Renal pelvis (tissue), 12 donors: ENCODE measurements at places on chromosomes 3 and 15. TPM values are rescaled to one million over a fixed set of nuclear protein-coding genes. Genes with fewer than 3 reads are reported as not detected.

GRCh38 chr3:98058244-98058960 lies 23.3 kb upstream of the GABRR3 start:
- no peak for DNase-seq

GRCh38 chr3:127418560-127419147 lies 130.8 kb upstream of the PRR20G start:
- no peak for DNase-seq

DNA sequence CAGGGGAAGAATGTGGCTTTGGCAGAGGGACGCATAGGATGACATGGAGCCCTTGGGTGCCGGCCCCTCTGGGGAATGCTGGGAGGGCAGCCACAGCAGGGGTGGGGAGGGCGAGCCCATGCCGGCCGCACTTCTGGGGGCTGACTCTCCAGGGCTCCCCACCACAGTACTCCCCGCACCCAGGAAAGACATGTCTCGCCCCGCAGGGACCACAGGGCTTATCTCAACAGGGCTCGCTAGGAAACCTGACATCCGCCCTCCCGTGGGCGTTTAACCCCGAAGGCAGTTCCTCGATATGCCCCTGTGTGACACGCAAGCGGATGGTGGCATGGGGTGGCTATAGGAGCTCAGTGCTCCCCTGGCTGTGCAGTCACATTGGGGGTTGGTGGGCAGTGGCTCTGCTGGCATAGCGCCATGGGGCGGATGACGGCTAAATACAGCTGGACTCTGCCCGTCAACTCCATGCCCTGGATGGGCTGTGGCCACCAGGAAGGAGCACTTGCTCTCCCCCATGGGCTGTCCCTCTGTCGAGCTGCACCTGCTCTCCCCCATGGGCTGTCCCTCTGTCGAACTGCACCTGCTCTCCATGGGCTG lies 141.4 kb downstream of the ADAMTS17 start:
- no peak for DNase-seq

TM4SF1 gene
- 66.7 TPM for polyA plus RNA-seq

SCAPER gene
- polyA plus RNA-seq, result 28.2 TPM

- no peak for DNase-seq
Measured at GRCh38 chr3:72568083-72568482, 280.2 kb downstream of the SHQ1 start.

- no peak for DNase-seq
Measured at GRCh38 chr3:150372722-150373121, 35.4 kb upstream of the TSC22D2 start.

GRCh38 chr3:104635872-104636580 lies 730.7 kb upstream of the ALCAM start:
- DNase-seq, result no peak

DNA sequence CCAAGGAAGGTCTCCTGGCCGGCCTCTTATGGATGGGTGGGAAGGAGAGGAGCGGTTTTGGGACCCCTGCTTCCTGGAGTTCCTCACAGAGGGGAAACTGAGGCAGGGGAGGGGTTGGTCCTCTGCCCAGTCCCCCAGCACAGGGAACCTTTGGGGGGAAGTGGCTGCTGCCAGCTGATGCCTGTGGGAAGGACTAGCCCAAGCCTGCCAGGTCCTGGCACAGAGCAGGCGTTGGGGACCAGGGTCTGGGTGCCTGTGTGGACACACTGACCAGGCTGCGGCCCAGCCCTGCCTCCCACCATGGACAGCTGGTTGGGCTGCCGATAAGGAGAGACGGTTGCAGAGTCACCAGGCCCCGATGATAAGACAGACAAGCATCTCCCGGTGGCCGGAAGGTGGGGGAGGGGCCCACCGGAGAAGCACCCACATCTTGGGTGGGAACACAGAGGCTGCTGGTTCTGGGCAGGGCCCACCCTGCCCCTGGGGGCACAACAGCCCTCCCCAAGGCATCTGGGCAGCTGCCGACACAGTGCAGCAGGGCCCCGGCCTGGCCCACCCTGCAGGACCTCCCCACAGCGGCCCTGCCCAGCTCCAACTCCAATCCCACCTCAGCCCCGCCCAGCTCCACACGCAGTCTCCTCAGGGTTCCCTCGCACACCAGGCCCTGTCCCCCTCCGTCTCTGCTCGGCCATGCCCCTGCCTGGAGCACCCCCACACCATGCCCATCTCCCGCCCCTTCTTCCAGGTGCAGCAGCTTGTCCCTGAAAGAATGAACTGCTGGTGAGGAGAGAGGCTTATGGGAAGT lies 50.7 kb downstream of the DNAJB8 start:
- no peak for DNase-seq

CLDN1 gene
- polyA plus RNA-seq, result 44.8 TPM

DNA sequence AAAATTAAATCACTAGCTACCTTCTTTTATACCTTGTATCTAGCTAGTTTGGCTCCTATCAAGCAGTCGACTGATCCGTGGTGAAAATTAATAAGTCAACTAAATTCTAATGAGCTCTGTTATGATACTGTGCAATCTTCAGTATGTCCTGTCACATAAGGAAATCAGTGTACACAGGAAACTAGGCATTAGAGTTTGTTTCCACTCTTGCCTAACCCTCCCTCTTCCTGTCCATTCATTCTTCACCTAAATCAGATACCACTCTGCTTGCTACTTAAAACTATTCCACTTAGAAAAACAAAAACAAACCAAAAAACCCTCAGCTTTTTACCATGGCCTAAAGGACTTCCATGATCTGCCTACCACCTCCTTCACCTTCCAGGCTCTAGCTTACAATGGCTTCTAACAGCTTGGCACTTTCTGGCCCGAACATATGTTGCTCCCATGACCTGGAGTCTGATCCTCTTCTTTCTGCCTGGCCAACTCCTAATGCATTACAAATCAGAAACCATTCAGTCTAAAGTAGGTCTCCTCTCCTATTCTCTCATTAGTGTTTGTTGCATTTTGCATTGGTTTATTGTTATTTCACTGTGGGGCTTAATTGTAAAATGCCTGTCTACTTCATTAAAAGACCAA lies 7.9 kb downstream of the RFC4 start:
- DNase-seq, result no peak

WDR72 gene
- polyA plus RNA-seq, result 73.1 TPM

DNA sequence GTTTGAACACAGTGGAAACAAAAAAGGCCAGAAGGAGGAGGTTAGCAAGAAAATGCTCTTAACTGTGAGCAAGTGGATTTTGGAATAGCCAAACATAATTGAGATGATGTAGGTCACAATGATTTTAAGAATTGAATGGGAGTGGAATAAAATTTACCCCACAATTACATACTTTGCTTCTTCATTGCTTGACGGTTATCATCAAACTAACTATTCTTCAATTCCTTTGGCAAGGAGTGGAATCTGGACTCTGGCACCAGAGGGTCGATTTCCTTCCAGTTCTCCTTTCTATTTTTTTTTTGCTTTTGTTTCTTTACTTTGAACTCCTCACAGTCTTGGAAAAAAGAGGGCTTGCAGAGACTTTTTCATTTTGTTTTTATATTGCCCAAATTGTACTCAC lies 634.5 kb upstream of the TGFBR2 start:
- no peak for DNase-seq

DNA sequence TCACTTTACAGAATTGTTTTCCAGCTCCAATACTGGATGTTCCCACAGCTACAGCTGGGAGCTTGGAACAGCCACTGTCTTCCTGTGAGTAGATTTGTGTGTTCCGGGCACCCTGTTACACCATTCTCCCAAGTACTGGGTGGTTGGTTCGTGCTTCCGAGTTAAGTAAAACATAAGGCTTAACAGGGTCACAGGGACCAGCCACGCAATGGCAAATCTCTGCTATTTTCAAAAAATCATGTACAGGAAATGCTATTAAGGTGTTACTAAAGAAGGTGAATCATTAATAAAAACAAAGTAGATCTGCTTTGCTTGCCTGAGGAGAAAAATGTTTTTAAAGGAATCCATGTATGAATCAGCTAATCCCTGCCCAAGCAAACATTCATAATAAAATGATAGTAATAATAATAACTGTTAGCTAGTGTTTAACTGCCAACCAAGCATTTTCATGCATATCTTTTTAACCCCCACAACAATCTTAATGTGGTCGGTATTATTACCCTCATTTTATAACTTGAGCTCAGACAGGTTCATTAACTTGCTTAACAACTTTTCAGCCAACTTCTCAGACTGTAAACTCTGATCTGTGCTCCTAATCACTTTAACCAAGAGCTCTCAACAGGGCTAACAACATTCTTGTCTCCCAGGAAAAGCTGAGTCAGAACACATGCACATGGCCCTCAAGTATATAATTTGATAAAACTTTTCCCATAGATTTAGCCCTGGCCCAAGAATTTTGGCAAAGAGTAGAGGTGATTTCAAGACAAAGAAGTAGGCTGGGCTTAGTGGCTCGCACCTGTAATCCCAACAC lies 2.7 kb upstream of the C2CD4A start:
- DNase-seq, result no peak

DNA sequence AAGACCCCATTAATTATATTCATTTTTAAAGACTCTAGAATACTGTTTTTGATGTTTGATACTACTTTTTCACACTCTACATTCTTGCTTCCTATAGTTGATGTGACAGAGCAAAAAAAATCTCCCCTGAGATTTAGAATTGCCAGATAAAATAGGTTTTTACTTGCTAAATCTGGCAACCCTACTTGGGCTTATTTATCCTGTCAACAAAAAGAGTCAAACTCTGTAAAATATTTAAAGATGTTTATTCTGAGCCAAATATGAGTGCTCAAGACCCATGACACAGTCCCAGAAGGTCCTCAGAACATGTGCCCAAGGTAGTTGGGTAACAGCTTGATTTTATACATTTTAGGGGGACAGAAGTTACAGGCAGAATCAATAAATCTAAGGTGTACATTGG lies 72.3 kb downstream of the DAPK2 start:
- no peak for DNase-seq

DNA sequence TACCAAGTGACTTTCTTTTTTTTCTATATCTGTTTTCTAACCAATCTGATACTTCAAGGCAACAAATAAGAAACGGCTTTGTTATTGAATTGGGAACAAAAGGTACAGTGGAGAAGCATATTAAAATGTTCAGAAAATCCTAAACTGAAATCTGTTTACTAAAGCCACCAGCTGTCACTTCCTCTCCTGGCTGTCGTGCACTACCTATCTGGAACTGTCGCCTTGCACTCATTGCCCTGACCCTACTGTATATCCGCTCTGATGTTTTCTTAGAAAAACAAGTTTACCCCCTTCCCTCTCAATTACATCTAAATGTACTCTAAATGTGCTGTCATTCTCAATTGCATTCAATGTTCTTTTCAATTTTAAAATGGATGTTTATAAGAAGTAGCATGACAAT lies 439.8 kb upstream of the ARRDC4 start:
- no peak for DNase-seq

SCN11A gene
- 1.6 TPM for polyA plus RNA-seq

- no peak for DNase-seq
Measured at GRCh38 chr3:170077361-170077760, 39.6 kb downstream of the GPR160 start.

- DNase-seq, result no peak
Measured at GRCh38 chr3:80192936-80193335, 425.1 kb upstream of the ROBO1 start.

STARD5 gene
- 4.9 TPM for polyA plus RNA-seq

- no peak for DNase-seq
Measured at GRCh38 chr3:150376001-150376848, 31.9 kb upstream of the TSC22D2 start.

SMARCC1 gene
- 125 TPM for polyA plus RNA-seq

DNA sequence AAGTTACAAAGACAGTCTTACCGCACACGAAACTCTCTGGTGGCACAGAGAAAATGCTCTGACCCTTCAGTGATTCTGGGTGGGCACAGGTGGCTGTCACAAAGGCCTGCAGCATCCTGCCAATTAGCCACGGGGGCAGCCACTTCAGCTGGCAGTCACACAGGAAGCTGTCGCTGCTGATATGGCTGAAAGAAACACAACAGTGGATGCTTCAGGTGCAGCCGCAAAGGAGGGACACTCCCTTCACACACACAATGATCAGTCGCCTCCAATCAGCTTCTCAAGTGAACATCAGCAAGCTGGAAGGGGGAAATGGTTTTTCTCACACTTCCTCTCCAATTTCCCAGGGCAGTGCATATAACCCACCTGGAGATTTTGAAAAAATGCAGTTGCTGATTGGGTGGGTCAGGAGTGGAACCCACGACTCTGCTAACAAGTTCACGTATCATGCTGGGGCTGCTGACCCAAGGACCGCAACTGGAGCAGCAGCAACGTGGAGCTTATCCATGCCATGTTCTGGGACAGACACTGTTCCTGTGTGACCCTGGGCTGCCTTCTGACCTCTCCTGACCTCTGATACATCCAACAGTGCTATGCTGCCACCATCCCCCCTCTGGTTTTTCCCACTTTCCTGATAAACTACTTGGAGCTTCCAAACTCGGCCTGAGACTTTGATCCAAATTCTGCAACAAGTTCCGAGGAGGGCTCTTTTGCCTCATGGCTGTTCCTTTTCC lies 106.6 kb downstream of the LRIG1 start:
- DNase-seq, result no peak

- DNase-seq, result no peak
Measured at GRCh38 chr3:131605916-131606315, 103.1 kb upstream of the MRPL3 start.

DNA sequence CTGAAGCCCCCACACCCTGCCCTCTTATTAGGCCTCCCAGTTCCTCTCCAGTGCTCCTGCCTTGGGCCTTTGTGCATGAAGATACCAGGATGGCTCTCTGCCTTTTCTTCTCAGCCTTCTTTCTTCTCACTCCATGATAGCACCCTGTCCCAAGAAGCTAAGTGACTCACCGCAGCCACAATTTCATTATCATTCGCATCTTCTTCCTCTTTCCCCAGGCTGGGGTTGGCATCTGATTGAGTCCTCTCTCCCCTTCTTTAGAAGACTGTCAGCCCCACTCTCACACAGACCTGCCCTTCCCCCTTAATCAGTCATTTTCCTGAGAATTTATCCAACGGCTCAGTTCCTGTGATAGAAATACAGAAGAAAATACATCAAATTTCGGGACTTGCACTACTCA lies 102.0 kb downstream of the STAC start:
- DNase-seq, result no peak

P2RY12 gene
- polyA plus RNA-seq, result 0.91 TPM

GRCh38 chr3:157493627-157494550 lies 9.3 kb downstream of the VEPH1 start:
- peak; percentile 70 for DNase-seq

DNA sequence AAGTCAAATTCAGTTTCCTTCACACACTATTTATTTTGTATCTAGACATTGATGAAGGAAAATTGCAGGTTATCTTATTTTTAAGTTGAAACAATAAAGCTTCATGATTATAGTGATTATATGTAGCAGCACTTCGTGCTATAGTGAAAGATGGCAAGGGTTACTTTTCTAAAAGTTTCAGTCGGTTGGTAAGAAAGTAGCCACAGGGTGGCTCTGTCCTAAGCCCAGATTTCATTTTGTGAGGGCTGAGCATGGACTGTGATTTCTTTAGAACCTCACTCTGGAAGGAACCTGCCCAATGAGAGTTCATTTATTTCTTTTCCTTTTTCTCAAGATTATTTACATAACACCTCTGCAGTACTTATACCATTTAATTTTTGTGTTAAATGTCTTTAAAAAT lies 66.5 kb downstream of the NME9 start:
- DNase-seq, result no peak
